ENCODE measurements at places on chromosomes 4 and X.

DNA sequence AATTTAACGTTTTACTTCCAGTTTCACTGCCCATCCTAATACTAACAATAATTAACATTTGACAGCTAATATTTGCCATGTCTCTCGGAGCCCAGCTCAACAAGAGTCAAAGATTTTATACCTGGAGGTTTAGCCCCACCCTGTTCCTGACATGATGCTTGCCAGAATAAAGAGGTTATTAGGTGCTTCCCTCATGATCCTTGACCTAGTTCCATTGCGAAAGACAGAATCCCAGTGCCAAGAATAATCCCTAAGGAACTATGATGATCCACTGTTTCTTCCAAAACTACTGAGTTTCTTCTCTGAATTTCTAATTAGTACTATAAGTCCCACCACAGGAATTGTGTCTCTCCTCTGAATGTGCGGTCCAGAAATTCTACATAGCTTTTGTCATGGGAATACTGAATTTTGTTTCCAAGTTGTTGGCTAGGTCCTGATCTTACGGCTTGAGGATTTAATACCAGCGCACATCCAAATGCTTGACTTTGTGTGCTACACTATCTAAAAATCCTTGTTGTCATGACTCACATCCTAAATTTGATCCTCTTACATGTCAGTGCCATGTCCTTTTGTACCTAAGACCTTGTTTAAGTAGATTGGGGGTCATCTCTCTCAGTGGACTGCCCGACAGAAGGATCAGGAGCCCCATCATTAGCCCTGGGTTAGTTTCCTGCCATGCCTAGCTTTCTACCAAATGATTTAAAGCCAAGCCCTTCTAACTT lies 23.1 kb downstream of the ANTXR2 start:
- DNase-seq: no peak

- no peak for DNase-seq
Observed at GRCh38 chrX:72054779-72055489, 76.8 kb downstream of the RTL5 start.

DNA sequence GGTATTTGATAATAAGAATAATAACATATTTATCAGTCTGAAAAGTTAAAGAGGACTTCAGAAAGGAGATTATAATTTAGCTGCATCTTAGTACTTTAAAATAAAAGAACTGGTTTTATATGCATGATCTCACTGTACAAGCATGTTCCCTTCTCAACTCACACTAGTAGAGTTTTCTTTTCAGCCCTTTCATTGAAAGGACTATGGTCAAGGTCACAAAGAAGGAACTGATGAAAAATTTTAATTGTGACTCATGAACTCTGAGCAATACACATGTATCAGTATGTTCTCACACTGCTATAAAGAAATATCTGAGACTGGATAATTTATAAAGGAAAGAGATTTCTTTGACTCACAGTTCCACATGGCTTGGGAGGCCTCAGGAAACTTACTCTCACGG lies 73.7 kb upstream of the NDST4 start:
- DNase-seq: no peak

DNA sequence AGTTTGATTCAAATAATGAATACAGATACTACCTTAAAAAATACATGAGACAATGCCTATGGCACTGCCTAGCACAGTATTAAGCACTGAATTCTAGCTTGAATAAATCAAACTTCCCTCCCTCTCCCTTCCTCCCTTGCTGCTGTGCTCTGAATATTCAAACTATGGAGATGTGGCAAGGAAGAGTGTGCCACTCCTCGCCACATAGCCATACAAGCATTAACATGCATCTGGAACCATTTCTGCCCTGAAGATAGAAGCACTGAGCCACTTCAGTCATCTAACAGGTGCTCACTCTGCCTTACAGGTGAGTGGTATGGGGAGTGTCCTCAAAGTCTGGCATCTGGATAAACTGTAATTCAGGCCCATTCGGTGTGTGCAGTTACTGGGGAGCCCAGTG lies 276.9 kb downstream of the ARHGAP24 start:
- no peak for DNase-seq

GRCh38 chr4:38085751-38086150 lies 125.6 kb downstream of the PTTG2 start:
- DNase-seq: no peak

DNA sequence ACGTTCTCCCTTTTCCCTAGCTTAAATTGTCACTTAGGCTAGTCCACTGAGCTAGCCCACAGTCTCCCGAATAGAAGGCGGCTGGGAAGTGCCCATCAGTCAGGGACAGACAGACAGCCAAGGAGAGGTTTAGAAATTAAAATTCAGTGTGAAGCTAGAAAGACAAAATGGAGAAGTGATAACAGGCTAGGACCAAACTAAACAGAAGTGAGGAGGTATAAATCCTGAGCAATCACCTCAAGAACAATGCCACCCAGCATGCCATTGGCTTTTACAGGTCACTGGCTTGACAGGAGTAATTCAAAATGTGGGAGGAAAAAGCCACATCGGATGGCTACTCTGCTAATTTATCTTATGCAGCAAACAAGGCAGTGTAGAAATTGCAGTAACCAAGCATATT lies 138.9 kb downstream of the MAPK10 start:
- no peak for DNase-seq

- no peak for DNase-seq
Observed at GRCh38 chr4:169337510-169337909, 66.8 kb upstream of the SH3RF1 start.

DNA sequence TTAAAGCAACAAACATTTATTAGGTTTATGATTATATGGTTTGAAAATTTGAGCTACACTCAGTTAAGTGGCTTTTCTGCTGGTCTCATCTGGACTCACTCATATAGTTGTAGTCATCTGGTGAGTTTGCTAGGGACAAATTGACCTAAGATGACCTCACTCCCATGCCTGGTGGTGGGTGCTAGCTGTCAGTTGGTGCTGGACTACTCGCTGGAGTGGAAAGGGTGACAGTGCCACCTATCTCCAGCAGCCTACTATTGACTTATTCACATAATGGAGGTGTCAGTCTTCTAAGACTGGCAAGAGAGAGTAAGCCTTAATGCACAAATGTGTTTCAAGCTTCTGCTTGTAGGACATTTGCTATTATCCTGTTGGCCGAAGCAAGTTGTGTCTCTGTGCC lies 88.2 kb downstream of the TASL start:
- no peak for DNase-seq

- no peak for DNase-seq
Observed at GRCh38 chrX:115602308-115602707, 41.3 kb downstream of the PLS3 start.

- no peak for DNase-seq
Observed at GRCh38 chr4:13902146-13902545, 274.6 kb upstream of the BOD1L1 start.

GRCh38 chr4:1205586-1206298 lies 33.4 kb upstream of the SPON2 start:
- DNase-seq: no peak

GRCh38 chr4:120591038-120591437 lies 331.5 kb downstream of the PRDM5 start:
- DNase-seq: no peak

DNA sequence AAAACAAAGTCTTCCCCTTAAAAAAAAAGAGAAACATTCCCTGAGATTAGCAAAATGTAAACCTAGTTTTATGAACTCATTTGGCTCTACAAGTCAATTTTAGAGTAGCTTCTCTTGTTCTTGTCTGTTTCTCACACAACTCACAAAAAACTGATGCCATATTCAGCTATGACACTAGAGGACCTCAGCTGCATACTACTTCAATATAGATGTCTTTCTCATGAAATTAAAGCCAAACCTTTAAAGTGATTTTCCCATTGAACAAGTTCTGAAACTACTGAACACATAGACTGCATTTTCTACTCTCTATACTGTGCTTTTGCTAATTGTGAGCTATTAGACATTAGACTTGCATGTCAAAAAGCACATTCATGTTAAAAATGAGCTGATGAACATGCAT lies 49.8 kb downstream of the TBCK start:
- DNase-seq: no peak

DNA sequence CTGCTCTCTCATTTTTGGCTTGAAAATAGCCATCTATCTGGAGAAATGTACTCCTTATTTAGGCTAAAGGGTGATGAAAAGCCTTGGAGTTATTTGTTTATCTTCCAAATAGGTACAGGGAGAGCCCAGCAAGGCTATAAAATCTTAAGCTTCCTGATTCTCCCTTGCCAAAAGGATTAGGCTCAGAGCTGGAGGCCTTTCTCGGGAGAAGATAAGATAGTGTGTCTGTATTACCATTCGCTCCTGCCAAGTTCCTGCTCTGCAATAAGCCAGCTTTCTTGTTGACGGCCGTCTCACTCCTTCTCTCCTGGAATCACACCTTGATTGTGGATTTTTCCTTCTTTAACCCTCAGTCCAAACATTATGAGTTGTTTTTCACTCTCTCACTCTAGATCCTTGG lies 171.8 kb upstream of the TTC29 start:
- no peak for DNase-seq

DNA sequence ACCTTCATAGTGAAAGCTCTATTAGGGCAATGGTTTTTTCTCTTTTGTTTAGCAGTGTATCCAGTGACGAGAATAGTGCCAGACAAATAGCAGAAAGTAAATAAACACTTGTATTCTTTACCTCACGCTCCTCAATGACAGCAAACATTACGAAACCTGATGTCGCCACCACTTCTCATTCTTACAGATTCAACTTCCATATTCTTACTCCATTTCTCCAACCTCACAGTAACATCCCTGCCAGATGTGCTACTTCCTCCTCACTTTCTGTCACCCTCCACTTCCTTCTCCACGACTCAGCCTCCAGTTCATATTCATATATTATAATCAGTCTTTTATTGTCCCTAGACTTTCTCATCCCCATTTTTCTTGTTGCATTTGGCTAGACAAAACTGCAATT lies 1956.2 kb upstream of the AGA start:
- DNase-seq: no peak

GRCh38 chrX:9533611-9534010 lies 68.8 kb downstream of the TBL1X start:
- DNase-seq: no peak

DNA sequence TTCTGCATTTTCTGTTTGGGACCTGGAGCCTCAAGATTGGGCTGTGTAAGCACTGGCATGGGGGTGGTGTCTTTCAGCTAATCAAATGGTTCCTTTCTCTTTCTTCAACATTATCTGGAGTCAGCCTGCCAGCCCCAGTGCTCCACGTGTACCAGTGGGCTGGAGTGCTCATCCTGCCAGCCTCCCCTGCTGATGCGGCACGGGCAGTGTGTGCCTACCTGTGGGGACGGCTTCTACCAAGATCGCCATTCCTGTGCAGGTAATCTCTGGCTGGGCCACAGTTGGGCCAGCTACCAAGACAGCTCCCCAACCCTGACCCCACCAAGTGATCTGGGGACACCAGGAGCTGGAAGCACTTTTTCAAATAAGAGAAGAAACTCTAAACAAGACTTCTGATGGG lies 229.2 kb downstream of the FRAS1 start:
- no peak for DNase-seq
